ENCODE measurements at places on chromosomes 1 and 21.

DNA sequence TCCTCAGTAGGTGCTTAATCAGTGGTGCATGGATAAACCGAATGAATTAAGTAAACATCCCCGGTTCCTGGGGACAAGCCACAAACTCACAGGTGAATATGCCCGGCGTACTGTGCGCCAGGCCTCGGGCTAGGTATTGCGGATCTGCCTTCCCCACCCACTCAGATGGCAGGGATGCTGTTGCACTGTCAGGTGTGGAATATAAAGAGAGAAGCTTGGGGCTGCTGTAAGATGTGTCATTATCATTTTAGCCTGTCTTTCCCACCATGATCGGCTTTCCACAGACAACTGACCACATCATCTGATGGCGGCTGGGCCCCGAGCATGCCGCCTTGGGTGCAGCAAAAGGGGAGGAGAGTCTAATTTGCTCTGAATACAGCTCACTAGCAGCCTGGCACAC lies 45.4 kb upstream of the LRP8 start:
- DNase-seq = no peak

GRCh38 chr1:229229137-229229720 lies 41.7 kb upstream of the RAB4A start:
- no peak for DNase-seq

DNA sequence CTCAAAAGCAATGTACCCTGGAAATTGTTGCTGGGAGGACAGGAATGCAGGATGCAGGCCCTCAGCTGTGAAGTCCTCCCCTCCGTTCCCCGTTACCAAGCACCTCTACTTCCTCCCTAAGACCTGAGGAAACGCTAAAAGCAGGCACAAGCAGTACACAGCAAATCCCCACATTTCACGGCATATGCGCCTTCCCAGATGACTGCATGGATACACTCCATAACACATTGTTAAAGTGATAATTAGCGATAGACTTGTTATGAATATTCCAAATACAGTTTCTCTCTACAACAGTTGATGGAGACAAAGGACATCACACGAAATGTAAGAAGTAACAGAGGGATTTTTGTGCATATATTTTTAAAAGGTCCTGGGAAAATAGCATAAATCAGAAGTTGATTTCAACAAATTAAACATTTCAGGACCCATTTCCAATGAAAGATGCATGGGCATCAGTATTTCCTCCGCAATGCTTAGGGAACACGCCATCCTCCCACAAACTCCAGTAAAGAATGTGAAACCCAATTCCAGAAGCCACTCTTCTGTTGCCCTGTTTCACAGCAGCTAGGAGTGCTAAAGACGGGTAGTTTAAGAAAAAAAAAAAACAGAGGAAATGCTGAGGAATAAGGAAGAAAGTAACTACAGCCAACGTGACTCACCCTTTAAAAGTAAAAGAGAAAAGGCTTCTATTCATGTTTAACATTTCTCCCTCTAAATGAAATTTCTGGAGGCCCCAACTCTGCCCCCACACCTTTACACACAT lies 75.5 kb downstream of the HIVEP3 start:
- peak; percentile 80 for DNase-seq

DNA sequence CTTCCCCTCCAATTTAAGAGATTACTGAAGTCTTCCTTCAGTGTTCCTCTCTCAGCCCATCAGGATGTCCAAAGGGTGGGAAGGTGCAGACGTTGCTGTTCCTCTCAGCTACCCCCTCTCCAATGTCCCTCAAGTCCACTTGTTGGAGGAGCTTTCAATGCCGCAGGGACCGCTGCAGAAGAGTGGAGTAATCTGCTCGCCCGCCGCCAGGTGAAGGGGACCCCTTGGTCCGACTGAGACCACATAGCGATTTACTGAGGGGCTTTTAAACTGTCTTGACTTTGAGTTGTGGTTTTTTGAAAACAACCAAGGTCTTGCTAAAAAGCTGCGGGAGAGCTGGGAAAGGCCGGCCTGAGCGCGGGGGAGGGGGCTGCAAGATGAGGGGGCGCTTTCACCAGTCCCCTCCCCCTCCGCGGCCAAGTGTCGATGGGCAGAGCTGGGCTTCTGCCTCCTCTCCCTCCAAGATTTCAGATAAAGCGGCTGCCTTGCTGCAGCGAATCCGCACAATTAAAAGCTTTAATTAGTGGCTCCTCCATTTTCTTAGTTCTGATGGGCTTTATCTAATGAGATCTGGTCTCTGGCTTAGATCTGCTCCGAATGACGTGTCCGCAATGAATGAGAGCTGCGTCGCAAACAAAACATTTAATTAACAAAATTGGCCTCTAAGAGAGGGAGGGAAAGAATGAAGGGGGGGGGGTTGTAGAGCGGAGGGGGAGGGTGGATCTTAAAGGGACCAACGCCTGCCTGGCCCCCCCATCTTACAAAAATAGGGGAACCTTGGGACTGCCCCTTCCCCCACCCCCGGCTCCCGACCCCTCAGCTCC lies 5.9 kb downstream of the LMO4 start:
- DNase-seq = no peak

DNA sequence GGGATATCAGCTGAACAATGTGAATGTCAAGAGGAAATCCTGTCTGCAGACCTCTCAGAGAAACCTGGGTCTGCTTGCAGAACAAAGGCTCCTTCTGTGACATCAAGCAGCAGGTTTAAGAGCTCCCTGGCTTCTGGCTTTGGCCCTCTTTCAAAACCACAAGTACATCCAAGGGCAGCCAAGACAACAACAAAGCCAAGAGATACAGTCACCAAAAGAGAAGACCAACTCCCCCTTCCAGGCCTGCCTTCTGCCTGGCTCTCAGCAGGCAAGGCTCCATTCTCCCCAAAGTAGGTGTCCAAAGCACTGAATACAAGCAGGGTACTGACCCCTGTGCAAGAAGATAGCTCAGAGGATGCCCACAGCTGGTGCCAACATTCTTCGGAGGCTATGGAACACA lies 11.5 kb downstream of the BCAR3 start:
- DNase-seq = peak; percentile 78

GRCh38 chr1:10890491-10891071 lies 94.1 kb upstream of the CASZ1 start:
- no peak for DNase-seq

DNA sequence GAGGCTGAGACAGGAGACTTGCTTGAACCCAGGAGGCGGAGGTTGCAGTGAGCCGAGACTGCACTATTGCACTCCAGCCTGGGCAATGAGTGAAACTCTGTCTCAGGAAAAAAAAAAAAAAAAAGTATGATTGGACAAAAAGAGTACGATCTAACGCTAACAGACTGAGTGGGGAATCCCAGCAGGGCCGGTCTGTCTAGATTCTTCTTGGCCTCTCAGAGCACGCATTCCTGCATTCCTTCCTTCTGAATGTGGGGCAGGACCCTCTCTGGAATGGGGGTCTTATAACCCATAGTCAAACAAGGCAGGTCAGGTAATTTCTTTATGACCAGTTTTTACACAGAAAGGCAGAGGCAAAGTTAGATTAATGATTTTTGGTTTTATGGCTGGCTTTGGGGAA lies 92.0 kb upstream of the PPM1J start:
- no peak for DNase-seq

- no peak for DNase-seq
Measured at GRCh38 chr1:67753776-67754525, 69.0 kb downstream of the GADD45A start.

DNA sequence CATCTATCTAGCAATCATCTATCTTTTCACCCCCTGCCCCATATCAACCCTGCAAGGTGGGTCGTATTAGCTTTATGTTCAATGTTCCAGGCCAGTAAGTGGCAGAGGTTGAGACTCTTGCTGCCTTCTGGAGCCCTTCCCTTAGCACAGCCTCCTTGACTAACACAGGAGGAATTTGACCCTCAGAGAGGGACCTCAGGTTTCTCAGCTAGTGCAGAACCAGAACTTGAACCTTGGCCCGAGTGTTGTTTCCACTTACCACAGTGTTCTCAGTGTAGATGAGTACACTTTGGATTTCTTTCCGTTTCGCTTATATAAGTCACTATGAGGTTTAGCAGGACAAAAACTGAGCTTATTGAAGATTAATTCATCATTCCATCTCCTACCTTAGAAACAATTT lies 11.1 kb upstream of the ATF3 start:
- DNase-seq = no peak

GRCh38 chr1:154221278-154222001 lies 685 bp downstream of the UBAP2L start:
- peak; percentile 57 for DNase-seq

GRCh38 chr1:13921190-13921589 lies 221.2 kb downstream of the PRDM2 start:
- no peak for DNase-seq

DNA sequence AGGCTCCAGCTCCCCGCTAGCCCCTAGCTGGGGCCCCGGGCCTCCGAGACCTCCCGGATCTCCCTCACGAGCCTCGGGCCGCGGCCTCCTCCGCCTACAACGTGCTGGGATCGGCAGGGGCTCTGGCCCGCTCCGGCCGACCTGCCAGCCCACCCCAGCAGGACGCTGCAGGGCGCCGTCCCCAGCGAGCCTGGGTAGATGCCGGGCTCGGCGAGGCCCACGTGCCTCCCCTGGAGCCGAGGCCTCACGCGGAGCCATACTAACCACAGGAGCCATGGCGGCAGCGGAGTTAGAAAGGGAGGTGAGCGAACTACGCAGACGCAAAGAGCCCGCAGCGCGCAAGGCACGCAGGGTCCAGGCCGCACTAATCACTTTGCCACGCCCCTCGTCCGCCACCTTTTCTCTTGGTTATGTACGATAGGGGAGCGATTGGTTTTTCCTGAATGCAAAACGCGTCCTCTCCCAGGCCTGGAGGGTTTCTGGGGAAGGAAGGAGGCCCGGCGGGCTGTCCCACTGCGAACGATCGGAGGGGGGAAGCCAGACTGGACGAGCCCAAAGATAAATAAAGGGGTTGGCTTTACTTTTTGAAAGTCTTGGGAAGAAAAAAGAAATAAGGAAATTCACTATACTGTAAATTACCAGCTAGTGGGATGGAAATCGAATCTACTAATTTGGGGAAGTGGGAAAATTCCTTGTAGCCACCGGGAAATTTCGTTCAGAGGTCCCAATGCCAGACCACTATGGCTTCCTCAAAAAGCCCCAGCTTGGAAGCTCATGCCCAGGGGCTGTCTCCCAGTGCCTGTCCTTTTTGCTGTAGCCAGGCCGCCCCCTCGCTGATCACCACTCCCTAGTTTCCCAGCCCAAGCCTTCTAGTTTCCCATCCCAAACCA lies at the start of gene RPL22:
Gene RPL22 (minus strand): TSS at position 298 of the 890 bp plus-strand sequence. CDS start 22 bp downstream, at position 276.
- DNase-seq = peak; percentile 100

DNA sequence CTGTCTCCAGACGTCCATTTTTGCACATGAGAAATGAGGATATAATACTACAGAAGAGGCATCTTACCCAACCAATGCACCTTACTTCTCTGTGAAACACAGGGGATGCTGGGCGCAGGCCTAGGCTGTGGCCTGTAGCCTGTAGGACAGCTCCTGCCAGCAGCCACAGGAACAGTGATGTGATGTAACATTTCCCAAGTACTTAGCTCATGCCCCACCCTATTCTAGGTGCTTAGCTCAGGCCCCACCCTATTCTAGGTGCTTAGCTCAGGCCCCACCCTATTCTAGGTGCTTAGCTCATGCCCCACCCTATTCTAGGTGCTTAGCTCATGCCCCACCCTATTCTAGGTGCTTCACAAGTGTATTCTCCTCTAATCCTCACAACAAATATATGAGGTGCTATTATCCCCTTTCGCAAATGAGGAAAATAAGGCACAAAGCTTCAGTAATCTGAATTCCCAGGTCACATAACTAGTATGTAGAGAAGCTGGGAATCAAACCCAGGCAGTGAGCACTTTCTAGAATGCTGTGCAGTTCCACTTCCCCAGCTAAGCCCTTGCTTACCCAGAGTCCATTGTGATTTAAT lies 4.6 kb upstream of the NAXE start:
- DNase-seq = no peak

DNA sequence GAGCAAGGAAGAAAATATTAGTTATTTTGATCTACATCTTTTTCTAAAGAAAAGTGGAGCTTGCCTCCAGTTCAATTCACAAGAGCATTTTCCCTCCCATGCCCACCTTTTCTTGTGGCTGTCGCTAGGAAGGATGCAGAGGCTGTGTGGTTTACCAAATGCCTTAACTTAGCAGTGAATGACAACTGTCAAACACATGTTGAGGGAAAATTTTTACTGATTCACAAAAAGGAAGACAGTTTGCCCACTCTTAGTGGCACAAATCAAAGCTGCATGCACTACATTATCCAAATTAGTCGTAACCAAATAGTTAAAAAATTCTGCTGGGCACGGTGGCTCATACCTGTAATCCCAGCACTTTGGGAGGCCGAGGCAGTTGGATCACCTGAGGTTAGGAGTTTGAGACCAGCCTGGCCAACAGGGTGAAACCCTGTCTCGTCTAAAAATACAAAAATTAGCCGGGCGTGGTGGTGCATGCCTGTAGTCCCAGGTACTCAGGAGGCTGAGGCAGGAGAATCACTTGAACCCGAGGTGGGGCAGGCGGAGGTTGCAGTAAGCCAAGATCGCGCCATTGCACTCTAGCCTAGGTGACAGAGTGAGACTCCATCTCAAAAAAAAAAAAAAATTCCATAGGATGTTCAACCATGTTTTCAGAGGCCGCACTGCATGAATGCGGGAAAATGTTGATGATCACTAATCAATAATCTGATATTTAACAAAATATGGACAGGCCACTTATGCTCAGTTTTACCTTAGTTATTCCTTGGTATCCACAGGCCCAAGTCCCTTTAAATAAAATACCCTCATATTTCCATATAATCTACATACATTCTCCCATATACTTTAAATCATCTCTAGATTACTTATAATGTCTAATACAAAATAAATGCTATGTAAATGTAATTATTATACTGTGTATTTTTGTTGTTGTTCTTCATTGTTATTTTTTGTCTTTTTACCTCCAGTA lies 9.0 kb downstream of the COX20 start:
- DNase-seq = no peak

GRCh38 chr1:46483589-46483988 lies 6.0 kb upstream of the DMBX1 start:
- DNase-seq = no peak
